ENCODE measurements at places on chromosomes 7 and 10.
A peak's percentile ranks its signal among the peaks of the same experiment; 100 is the strongest.

GRCh38 chr7:95581467-95581866, 14.8 kb downstream of the PDK4 start:
- no peak for DNase-seq

DNA sequence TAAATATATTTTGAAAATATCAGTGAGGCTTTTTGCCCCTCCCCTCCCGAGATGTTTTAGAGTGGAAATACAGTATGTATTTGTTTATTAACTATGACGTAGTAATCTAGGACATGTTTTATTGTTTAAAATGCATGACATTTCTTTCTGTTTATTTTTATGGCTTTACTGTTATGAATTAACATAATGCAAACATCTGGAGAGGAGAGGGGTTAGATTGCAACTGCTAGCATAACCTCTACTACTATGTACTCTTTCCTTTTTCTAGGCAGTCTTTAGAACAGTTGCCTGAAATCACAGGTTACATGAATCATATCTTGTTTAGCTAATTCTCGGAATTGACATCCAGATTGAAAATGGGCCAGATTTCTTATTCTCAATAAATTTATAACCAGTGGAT, 7.4 kb downstream of the BTAF1 start:
- DNase-seq: no peak

- no peak for DNase-seq
These were observed 62.1 kb upstream of the ZNF746 start for GRCh38 chr7:149559711-149560110.

- peak; percentile 72 for DNase-seq
These were observed 159.6 kb downstream of the PARD3 start for GRCh38 chr10:34655286-34656170.

GRCh38 chr10:101452176-101452575, 98.2 kb downstream of the BTRC start:
- DNase-seq: no peak

- no peak for DNase-seq
These were observed 7.8 kb downstream of the DNAJC2 start for GRCh38 chr7:103336761-103337160.

- no peak for DNase-seq
These were observed 61.8 kb downstream of the SHH start for GRCh38 chr7:155750255-155751125.

DNA sequence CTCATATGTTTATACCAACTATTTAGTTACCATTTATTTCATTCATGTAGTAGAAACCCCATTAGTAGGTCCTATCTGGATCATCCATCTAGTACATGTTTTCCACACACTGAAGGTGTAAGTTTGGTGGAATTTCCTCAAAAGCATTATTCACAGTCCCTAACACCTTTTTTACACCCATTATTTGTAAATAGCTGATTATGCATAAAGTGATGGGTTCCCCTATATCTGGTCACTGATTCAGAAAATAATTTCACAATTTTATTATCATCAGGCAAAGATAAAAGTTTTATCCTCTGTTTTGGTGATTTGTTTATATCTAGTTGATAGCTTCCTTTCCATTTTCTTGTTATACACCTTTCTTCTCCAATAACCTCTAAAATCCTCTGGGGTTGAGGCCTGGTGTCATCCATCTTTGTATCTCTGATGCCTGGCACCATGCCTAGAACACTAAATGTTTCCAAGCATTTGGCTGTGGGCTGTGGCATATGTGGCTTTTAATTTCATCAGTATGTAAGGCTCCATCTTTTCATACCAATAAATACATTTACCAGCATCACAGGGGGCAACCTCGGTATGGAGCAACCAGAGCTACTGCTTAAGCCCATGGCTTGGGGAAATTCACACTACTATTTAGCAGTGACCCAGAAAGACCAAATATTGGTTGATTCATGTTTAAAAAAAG, 1089.5 kb upstream of the LRRN3 start:
- no peak for DNase-seq

DNA sequence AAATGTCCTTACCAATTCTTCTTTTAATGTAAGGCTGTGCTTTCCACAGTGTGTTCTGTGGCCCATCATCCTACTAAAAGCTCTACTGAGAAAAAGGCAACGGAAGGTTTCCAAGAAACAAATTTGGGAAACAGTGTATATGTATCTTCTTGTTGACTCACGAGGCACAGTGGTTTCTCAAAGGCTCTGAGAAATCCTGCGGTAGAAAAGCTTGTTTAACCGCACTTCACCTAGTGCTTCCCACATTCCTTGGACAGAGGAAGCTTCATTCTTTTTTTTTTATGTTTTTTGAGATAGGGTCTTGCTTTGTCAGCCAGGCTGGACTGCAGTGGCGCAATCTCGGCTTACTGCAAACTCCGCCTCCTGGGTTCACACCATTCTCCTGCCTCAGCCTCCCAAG, 84.5 kb downstream of the TACC2 start:
- DNase-seq: no peak

- peak; percentile 85 for DNase-seq
These were observed 455.7 kb upstream of the KLF6 start for GRCh38 chr10:4240608-4241197.

GRCh38 chr10:88194961-88195367, 331.5 kb downstream of the PTEN start:
- no peak for DNase-seq

- no peak for DNase-seq
These were observed 1.2 kb downstream of the MACROH2A2 start for GRCh38 chr10:70053841-70054288.

GRCh38 chr10:48332166-48332870, 25.8 kb downstream of the MAPK8 start:
- DNase-seq: no peak

DNA sequence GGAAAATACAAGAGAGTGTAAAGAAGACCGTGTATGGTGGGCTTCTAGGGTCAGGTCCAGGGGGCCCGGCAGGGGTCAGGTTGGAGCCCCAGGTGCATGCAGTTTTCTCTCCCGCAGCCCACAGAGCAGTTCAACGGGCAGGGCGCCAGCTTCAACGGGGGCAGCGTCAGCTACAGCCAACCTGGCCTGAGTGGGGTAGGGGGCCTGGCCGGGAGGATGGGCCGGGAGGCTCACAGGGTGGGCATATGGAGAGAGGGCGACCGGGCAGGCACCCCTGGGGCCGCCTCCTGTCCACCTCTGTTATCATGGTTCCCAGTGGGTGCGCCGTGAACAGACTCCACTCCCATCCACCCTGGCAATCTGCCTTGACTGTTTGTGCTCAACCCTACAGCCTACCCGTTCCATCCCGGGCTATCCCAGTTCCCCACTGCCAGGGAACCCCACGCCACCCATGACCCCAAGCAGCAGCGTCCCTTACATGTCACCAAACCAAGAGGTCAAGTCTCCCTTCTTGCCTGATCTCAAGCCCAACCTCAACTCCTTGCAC, 11.5 kb downstream of the ZMIZ2 start:
- no peak for DNase-seq

GRCh38 chr7:1854866-1855724, 185.0 kb downstream of the ELFN1 start:
- no peak for DNase-seq

DNA sequence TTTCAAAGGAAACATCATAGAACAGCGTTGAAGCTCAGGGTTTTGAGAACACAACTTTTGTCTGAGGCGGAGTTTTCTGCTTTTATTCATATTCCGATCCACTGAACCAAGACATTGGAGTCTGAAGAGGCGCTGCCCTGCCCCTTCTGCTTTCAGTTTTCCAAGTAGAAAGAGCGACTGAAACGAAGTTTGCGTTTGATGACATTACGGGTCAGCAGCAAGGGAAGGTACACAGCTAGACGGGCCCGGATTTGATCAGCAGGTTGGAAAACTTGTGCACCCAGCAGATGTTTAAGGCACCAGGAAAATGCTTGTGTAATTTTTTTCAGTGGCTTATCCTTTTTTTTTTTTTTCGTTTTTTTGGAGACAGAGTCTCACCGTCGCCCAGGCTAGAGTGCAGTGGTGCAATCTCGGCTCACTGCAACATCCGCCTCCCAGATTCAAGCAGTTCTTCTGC, 720 bp downstream of the SUN1 start:
- no peak for DNase-seq

DNA sequence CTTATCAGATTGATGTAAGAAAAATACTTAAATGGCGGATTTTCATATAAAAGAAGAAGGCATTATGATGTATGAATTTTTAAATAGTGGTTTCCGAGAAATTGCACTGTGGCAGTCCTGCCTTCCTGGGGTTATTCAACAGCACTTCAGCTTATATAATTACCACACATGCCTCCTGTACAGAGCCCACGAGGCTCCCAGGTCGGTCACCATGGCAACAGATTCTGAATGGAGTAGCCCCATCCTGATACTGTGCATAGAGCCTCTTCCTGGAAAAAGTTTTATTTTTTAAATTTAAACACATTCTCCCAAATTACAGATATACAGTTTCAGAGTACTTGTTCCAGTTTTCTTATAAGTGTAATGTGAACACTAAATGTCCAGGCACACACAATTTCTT, 15.9 kb upstream of the ASB4 start:
- no peak for DNase-seq

DNA sequence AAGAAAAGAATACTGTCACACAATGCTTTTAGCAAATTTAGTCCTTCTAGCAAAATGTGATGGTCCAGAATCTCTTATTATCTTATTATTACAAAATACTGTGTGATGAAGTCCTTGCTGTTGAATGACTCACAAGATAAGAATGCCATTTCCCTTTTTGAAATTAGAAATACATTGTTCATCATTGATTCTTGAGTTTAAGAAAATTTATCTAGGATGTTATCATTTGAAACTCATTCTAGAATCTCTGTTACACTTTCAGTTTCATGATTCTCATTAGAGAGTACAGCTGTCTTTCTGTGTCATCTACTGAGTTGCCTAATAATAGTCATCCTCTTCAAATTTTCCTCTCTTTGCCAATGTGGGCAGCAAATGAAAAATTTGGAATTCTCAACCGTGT, 9.6 kb downstream of the ZKSCAN5 start:
- no peak for DNase-seq
